ENCODE measurements at places on chromosomes 3 and 15.

DNA sequence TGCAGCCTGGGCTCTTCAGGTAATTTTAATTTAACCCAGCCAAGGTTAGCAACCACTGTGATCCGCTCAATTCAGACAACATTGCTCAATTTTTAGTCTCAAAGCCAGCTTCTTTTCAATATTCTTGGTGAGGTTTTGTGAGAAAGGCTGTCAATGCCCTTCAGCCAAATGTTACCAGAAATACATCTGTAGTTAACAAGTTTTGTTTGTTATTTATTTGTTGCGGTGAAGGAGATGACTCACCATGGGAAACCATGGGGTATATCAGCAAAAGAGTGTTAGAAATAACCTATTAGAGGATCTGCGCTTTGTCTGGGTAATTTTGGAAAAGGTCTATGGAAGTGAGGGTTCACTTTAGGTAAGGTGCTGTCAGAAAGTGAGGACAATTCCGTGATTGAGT, 5.0 kb downstream of the SLC9C1 start:
- no peak for DNase-seq

DNA sequence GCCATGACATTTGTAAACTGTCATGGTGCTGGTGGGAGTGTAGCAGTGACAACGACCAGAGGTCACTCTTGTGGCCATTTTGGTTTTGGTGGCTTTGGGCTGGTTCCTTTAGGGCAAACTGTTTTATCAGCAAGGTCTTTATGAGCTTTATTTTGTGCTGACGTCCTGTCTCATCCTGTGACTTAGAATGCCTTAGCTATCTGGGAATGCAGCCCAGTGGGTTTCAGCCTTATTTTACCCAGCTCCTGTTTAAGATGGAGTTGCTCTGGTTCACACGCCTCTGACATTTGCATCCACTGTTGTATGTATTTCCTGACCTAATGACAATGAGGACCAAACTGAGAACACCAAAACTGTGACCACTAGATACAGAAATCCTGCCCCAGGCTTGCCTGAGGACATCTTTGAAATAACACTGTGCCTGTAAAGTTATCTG, 37.6 kb downstream of the RAB8B start:
- no peak for DNase-seq

DNA sequence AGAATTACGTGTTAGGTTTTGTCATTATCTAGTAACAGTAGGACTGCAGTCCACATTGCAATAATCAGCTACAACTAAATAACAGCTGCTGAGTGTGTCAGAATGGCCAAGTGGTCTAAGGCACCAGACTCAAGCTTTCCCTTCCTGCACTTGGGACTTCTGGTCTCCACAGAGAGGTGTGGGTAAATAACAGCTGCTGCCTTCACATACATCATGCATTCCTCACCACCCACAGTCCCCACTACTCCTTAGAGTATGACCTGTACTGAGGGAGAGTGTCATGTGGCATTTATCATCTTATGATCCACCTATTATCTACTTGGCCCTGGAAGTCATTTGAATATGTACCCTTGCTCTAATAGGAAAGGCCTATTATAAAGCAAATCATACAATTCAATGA, 22.2 kb upstream of the ZMAT3 start:
- DNase-seq = no peak

DNA sequence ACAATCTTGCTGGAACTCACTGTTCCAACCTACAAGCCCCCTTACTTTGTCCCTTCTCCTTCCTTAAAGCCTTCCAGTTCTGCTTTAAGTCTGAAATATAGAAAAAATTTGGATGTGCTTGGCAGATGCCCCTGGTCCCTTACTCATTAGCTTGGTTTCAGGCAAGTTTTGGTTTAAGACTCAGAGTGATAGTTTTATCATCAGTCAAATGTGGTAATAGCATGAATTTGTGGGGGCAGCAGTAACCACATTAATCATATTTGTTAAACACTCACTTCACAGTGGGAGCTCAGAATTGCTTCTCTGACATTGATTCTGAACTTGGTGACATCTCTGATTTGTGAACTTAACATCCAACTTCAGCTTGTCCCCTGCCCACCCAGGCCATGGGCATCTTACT, 58.3 kb upstream of the ALDH1A3 start:
- DNase-seq = no peak

GRCh38 chr15:65947041-65947440, 77.8 kb downstream of the RAB11A start:
- DNase-seq = no peak

GRCh38 chr3:25064681-25065080, 363.4 kb upstream of the RARB start:
- DNase-seq = no peak

DNA sequence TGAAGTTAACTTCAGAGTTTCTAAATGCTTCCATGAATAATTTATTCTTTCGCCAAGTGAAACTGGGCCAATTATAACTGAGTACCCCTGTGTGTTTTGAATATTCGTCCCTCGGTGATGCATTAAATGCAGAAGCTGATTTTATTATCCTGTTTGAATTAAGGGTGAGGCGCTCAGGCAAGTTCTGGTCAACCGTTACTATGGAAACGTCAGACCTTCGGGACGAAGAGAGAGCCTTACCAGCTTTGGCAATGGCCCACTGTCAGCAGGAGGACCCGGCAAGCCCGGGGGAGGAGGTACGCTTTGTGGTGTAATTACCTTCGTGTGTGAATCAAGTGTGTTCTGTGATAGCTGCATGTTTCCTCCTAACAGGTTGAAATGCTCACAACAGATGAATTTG, 239.8 kb downstream of the ITPR1 start:
- no peak for DNase-seq

- no peak for DNase-seq
Observed at GRCh38 chr3:47010111-47010712, 30.7 kb downstream of the NBEAL2 start.

DNA sequence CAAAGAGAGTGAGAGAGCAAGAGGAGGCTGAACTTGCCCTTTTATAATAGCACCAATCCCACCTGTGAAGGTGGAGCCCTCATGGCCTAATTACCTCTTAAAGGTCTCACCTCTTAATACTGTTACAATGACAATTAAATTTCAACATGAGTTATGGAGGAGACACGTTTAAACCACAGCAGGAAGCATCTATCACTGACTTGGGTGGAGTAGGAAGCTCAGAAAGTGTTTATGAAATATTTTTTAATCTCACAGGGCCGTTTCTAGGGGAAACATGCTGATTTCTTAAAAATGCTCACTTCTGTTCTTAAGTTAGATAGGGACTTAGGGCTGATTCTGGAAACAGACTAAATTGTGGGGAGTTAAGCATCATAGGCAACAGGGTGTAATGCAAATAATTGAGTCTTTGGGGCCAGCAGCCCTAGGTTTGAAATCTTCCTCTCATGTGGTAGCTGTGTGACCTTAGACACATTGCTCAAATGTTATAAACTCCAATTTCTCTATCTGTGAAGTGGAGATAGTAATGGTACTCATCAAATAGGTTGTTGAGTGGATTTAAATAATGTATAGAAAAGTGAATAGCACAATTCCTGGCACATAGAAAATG, 133.3 kb upstream of the KLHL25 start:
- DNase-seq = no peak

- DNase-seq = no peak
Observed at GRCh38 chr3:45362758-45363157, 25.6 kb upstream of the LARS2 start.

DNA sequence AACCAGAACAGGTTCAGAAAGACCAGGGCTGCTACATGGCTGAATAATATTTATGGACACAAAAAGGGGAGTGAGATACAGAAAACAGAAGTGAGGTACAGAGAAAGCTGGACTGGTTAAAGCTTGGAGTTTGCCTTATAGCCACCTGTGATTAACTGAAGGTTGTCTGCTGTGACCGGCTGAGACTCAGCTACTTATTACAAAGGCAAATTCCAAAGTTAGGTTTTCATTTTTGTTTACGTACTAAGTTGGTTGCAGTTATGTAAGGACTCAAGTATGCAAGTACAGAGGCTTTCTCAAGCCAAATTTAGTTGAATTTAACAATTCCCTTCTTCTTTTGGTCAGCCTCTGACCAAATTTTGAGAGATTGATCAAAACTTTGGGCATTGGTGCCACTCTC, 264.6 kb downstream of the THSD4 start:
- DNase-seq = no peak

Measured in NCI-H2081 treated with DMSO at 0.1 percent for 48 hours (cell line).